M059J (cell line): ENCODE measurements at places on chromosomes 12 and 14. TPM values are rescaled to one million over a fixed set of nuclear protein-coding genes. Genes with fewer than 3 reads are reported as not detected.

DNA sequence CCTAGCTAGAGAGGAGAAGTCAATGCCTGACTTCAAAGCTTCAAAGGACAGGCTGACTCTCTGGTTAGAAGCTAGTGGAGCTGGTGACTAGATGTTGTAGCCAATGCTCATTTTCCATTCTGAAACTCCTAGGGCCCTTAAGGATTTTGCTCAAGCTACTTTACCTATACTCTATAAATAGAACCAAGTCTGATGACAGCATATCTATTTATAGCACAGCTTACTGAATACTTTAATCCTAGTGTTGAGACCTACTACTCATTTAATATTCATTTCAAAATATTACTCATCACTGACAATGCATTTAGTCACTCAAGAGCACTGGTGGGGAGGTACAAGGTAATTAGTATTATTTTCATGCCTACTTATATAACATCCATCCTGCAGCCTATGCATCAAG lies 137.2 kb upstream of the PELI2 start:
- no peak for DNase-seq

DNA sequence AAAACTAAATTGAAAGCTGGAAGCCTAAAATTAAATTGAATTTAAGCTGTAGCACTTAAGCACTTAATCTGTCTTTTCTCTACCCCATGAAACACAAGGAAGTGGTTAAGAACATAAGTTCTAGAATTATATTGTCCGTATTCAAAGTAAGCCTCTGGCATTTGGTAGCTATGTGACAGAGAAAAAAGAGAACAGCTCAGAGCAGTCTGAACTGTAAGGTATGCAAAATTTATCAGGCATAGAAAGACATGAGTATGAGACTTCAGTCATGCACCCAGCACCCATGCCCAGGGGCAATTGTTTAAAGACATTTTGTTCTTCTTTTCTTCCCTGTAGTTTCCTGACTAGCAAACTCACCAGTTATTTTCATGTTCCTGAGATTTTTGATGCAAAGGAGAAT lies 116.7 kb downstream of the KCNMB4 start:
- DNase-seq: peak; percentile 20

DNA sequence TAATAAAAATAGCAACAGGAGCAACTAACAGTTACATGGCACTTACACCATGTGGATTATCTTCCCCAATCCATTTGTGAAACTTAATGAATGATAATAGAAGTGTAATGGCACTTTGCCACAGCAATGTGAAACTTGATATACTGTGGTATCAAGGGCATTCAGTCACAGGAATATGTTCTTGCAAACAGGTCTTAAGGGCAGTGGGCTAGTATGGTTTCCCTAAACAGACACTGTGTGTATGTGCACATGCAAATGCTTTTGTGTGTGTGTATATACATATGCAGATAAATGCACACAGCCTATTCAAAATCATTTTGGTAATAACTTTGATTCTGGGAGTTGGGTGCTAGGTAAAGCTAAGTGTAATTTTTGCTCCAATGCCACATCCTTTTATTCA lies 26.2 kb upstream of the ARHGAP5 start:
- DNase-seq: peak; percentile 35

DNA sequence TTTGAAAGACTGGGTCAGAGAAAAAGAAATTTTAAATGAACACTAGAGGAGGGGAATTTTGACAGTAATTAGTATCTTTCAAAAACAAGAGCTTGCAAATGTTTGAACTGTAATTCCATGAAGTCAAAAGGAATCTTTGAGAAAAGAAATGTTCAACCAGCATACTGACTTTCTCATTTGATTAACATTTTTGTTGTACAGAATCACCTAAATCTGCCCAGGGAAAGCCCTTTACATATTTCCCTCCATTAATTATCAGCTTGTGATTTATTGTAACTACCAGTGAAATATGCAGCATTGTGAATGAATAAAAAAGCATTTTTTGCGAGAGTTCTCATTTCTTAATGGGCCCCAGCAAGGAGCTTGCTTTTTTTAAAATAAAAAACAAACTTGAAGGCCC lies 61.2 kb upstream of the CCDC91 start:
- no peak for DNase-seq

- peak; percentile 66 for DNase-seq
Observed at GRCh38 chr12:10363914-10364814, 25.7 kb downstream of the KLRK1 start.

Gene LRRC43
- total RNA-seq: not detected in 2 replicates

Gene RPGRIP1
- total RNA-seq: not detected in 2 replicates

Gene GARIN6
- total RNA-seq: not detected in 2 replicates

Gene KRT78
- total RNA-seq: 0.22 TPM in 1 of 2 replicates, not detected in the other

Gene GPRC5D
- not detected in 2 replicates for total RNA-seq
